ENCODE measurements at places on chromosomes 5 and 9.

DNA sequence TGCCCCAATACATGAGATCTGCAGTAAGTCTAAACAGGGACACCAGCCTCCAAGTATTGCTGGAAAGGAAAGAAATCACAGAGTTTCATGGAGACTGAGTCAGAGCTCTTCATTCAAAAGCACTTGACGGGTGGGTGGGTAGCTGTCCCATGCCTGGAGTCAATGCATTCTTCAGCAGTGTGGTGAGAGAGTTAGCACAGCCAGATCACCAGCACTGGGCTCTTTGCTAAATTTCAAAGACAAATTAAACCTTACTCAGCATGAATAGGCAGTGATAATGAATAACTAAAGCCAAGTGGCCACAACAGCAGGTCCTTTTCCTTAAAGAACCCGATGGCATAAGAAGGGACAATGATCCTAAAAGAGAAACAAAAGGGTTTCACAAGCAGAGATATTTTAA, 192.4 kb downstream of the ACTL7B start:
- no peak for DNase-seq

- no peak for DNase-seq
Measured at GRCh38 chr5:121797681-121798518, 53.8 kb upstream of the FTMT start.

- DNase-seq = no peak
Measured at GRCh38 chr9:109022873-109023272, 9.6 kb upstream of the CTNNAL1 start.

DNA sequence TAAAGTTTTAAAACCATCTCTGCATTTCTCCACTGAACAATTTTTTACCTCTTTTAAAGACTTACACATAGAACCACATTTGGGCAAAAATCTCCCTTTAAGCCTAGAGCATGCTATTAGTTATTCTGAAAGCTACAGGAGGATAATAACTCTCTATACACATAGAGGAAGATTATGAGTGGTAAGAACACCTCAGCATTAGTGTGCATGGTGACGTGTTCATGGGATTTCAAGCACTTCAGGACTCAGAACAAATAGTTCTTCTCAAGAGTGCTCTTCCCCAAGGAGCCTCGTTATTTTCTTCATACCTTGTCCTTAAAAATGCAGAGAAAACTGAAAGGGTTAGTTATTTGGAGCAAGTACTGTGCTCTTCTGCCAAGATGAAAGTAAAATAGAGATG, 256.9 kb upstream of the TUSC1 start:
- DNase-seq = no peak

DNA sequence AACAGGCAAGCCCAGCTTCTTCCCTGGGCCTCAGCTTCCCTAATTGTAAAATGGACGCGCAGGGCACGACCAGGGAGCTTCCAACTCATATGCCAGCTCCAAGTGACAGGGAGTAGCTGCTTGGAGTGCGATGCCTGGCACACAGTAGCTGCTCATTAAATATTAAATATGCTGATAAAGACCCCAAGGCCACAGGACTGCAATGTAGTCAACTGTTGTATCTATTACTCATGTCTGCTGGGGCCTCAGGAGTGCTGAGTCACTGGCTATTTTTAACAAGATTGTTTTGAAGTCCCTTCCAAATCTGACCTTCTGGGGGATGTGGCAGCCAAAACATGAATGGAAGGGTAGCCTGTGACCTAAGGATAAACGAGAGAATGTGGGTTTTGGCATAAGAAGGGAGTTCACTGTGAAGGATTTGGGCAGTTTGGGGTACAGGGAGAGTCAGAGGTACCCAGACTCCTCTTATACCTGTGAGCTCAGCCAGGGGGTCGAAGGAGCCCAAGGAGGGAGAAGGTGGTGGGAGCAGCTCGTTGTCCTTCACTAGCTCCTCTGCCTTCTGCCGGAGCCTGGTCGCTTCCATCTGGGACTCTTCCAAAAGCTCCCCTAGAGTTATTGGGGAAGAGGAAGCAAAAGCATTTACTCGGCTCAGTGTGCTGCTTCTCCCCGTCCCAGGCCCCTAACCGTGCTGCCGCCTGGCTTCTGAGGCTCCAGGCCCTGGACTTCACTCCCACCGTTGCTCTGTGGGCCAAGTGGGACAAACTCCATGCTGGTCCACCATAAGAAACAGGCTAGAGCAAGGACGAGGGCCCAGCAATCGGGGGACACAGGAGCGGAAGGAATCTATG, 17.5 kb downstream of the TNIP1 start:
- no peak for DNase-seq

DNA sequence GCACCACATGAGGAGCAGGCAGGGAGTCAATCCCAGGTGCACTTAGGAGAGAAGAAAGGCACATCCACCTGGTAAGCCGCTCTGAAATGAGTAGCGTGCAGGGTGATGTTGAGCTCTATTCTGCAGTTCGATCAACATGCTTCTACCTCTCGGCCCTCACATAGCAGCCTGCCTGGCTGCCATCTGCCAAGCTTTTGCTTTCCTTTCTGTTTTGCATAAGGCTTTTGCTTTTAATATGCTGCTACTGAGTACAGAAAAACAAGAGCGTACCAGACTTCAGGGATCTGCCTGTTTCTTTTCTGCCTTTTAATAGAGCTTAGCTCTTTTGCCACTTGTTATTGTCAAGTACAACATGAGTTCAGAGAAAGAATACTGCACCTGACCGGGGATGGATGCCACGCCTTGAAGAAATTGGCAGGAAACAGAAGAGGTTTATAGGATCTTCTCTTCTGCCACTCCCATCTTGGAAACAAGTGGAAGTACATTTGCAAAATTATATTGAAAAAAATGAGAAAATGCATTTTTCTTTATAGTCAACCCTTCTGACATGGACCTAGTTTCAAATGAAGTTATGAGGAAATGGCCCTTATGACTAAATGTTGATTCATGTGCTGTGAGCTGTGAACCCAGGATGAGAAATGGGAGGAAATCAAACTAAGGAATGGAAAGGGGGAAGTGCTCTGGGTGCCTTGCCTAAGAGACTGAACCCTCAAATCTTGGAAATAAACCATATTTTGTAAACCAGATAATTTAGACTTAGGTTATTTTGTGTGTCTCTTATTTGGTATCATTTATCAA, 4.0 kb upstream of the FCHO2 start:
- no peak for DNase-seq

DNA sequence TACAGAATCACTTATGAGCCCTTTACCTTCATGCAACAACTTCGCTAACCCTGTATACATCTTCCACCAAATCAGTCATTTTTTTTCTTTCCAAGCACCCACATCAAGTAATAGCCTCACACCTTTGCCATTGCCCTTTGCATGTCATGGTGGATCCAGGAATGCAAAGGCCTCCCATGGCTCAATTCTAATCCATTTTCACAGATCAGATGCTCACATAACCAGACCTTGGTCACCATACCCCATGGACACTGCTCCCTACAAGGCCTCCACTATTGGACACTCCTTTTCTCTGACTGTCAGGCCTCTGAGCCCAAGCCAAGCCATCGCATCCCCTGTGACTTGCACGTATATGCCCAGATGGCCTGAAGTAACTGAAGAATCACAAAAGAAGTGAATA, 179.5 kb downstream of the RASEF start:
- no peak for DNase-seq

- DNase-seq = no peak
Measured at GRCh38 chr9:20495098-20495497, 127.2 kb downstream of the MLLT3 start.

- no peak for DNase-seq
Measured at GRCh38 chr5:124039410-124039809, 527.4 kb downstream of the CSNK1G3 start.

GRCh38 chr5:76831110-76831452, 12.3 kb downstream of the F2RL1 start:
- no peak for DNase-seq

- DNase-seq = no peak
Measured at GRCh38 chr9:75130621-75131230, 42.4 kb downstream of the OSTF1 start.

DNA sequence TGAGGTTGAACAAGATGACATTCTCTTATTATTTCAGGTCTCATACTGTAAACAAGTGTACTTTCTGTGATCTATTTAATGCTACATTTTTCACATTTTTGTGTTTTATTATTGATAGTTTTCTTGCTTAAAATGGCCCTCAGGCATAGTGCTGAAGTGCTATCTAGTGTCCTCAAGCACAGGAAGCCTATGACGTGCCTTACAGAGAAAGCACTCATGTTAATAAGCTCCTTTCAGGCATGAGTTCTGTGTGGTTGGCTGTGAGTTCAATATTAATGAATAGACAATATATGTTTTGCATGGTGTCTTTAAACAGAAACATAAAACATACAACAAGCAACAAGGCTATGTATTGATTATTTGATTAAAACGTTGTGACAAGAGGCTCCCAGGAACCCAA, 450.1 kb downstream of the PLK2 start:
- no peak for DNase-seq

DNA sequence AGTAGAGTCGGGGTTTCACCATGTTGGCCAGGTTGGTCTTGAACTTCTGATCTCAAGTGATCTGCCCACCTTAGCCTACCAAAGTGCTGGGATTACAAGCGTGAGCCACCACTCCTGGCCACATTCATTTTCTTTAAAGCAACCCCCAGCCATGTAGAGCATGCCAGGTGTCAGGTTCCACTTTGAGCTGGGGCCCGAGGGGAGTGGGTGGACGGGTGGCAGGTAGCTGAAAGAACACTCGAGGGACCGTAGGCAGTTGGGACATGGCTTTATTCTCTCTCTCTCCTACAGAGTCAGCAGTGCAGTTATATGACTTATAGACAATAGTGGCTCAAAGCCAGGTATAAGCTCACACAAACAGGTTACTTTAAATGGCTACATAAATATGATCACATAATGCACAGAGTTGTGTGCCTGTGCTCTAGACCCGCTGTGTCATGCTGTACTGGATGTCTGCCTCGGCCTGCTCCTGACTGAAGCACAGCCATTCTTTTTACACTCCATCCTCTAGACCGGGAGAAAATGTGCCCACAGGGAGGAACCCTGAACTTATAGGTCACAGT, 60.5 kb upstream of the FAM120A start:
- DNase-seq = no peak

GRCh38 chr5:132498686-132499271, 8.2 kb upstream of the IRF1 start:
- DNase-seq = no peak

DNA sequence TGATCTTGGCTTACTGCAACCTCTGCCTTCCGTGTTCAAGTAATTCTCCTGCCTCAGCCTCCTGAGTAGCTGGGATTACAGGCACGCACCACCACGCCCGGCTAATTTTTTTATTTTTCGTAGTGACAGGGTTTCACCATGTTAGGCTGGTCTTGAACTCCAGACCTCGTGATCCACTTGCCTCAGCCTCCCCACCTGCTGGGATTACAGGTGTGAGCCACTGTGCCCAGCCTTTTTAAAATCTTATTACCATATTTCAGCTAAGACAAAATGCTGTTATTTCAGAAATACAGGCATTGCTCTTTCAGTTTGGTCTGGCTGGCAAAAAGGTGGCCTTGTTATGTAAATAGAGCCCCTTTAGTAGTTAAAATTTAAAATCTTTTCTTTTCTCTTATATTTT, 46.9 kb upstream of the GLDC start:
- no peak for DNase-seq
